ENCODE measurements at places on chromosomes 5 and 9. TPM values are rescaled to one million over a fixed set of nuclear protein-coding genes. Genes with fewer than 3 reads are reported as not detected.

Gene IL4
- total RNA-seq, result not detected

Gene TRPM3
- 1.6 TPM for total RNA-seq

Gene IRF1
- 50.1 TPM for total RNA-seq

Gene NPDC1
- total RNA-seq, result 70.3 TPM

Gene ENHO
- 0.95 TPM for total RNA-seq

Gene CCDC192
- total RNA-seq, result 2.0 TPM

Gene KCNMB1
- 0.12 TPM for total RNA-seq

Gene ARID3C
- total RNA-seq, result 0.26 TPM

Gene PCDHAC1
- 6.7 TPM for total RNA-seq

Gene SLC12A7
- 57.6 TPM for total RNA-seq

All from type B pancreatic cell (in vitro differentiated cells).